ENCODE measurements at places on chromosomes 1 and 21. TPM values are rescaled to one million over a fixed set of nuclear protein-coding genes. Genes with fewer than 3 reads are reported as not detected.

MYOG gene
- not detected for total RNA-seq

UAP1 gene
- total RNA-seq = 30.0 TPM

NBPF10 gene
- total RNA-seq = 0.74 TPM

RIPK4 gene
- total RNA-seq = not detected

RNU1-1 gene
- total RNA-seq = 73,230 TPM

RHBDL2 gene
- total RNA-seq = under 0.01 TPM

ITGB2 gene
- 3.4 TPM for total RNA-seq

AADACL3 gene
- not detected for total RNA-seq

YRDC gene
- total RNA-seq = 8.1 TPM

GBP1 gene
- total RNA-seq = 0.49 TPM

CCDC28B gene
- 18.9 TPM for total RNA-seq

PBX1 gene
- total RNA-seq = 238 TPM

GBP3 gene
- 0.74 TPM for total RNA-seq

SRP9 gene
- total RNA-seq = 274 TPM

OR2L8 gene
- 0.74 TPM for total RNA-seq

CALML6 gene
- total RNA-seq = under 0.01 TPM

S100A7 gene
- not detected for total RNA-seq

COL24A1 gene
- total RNA-seq = 0.74 TPM

SPRR2A gene
- not detected for total RNA-seq

ERG gene
- 1.2 TPM for total RNA-seq

BEND5 gene
- 12.0 TPM for total RNA-seq

SETDB1 gene
- total RNA-seq = 39.8 TPM

CRP gene
- not detected for total RNA-seq

KRTAP21-2 gene
- not detected for total RNA-seq

ATP6V1G3 gene
- total RNA-seq = not detected

PTPN22 gene
- total RNA-seq = 0.25 TPM

PTCH2 gene
- total RNA-seq = 1.7 TPM

TRABD2B gene
- under 0.01 TPM for total RNA-seq

PLA2G4A gene
- total RNA-seq = 1.2 TPM

Data from temporal lobe (tissue), 4 donors.